ENCODE measurements at places on chromosomes 16 and 17. TPM values are rescaled to one million over a fixed set of nuclear protein-coding genes. Genes with fewer than 3 reads are reported as not detected.

Gene CDT1
- total RNA-seq: 0.71 TPM

Gene KRT33A
- not detected for total RNA-seq

Gene CCL3
- 7.3 TPM for total RNA-seq

Gene TEKT1
- total RNA-seq: not detected

Gene HSPB9
- total RNA-seq: not detected

Gene SMPD3
- total RNA-seq: 0.41 TPM

Gene ALOX12
- total RNA-seq: not detected

DNA sequence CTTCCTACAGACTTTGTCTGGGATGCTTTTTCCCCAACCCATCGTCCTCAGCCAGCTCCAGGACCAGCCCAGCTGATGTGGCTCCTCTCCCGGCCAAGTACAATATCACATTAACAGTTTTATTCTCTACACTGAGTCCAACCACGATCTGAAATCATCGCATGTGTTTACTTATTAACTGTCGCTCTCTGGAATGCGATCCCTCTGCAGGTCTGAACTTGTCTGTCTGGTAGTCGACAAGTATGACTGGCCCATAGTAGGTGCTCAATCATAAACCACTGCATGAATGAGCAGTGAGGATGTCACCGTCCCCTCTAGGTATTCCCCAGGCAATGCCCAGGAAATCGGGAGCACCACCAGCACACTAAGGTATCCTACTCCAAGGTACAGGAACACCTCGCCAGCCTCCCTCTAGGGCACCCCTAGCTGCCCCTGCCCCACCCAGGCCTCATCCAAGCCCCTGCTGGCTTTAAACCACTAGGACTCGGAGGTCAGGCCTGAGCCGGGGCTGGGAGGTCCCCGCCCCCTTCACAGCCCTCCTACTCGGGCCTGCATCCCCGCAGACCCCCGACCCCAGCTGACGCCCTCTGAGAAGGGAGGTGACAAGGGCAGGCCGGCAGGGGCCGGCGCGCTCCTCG is 27.7 kb downstream of the RTN4RL1 start:
- DNase-seq: no peak

DNA sequence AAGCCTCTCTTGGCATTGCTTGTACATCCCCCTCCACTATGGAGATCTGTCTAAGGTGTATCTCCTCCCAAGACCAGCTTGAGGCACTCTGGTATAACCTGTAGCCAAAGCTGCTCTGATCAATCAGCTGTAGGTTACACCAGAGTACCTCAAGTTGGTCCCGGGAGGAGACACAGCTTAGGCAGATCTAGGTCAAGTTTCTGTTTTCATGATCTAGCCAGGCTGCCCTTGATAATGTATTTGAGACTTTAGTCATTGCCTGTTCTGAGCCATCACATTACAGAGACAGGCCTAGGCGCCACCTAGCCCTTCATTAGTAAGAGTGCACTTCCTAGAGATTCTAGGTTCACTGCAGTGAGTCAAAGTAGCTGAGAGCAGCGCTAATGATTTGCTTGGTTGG is 31.4 kb downstream of the ASGR1 start:
- no peak for DNase-seq

DNA sequence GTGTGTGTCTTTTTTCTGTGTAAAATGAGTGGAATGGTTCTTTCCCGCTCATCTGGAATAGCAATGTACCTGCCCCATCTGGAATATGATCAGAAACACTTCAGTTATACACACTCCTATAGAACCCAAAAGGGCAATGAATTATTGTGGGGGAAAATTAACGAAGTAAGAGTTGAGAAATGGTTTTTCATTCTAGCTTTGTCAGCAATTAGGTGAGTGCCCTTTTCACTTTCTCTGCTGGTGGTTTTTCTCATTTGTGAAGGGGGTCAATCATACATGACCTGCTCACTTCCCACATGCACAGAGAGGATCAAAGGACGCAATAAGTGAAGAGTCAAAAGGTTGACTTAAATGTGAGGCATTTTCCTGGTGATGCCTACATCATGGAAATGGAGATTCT is 168.0 kb downstream of the HS3ST3B1 start:
- no peak for DNase-seq

DNA sequence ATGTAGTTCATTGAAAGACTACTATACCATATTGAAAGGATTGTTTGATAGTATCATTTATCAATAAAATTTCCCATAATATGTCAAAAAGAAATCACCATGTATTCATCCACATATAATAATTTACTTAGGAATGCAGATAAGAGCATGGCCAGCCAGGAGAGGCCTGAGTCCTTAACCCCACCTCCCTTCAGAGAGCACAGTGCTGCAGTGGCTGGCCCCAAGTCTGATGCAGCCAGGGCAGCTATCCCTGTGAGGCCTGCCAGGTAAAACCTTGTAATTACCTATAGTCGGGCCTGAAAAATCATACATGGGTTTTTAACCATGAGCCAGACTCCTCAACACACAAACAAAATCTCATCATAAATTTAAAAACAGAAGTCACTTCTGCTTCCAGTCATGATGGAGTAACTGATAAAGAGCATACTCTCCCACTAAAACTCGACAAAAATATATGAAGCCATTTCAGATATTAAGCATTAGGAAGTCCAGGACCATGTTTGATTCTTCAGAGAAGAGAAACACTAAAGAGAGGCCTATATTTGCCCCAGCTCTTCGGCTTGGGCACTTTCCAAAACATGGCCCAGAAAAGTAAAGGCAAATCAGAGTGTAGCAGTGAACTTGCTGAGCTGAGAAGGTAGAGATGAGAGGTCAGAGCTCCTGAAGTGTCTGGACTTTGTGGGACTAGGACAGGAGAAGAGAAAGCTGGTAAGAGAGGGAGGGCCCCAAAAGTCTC is 40.9 kb upstream of the CCNF start:
- DNase-seq: no peak

- no peak for DNase-seq
Measured at GRCh38 chr16:83345846-83346640, 461.7 kb upstream of the HSBP1 start.

GRCh38 chr16:69916462-69916861 is 34.7 kb upstream of the CLEC18A start:
- DNase-seq: no peak

GRCh38 chr17:58534331-58534730 is 19.9 kb upstream of the MTMR4 start:
- no peak for DNase-seq

GRCh38 chr17:36703860-36704266 is 102.5 kb downstream of the MRM1 start:
- DNase-seq: no peak

GRCh38 chr16:23027386-23027785 is 121.9 kb downstream of the USP31 start:
- no peak for DNase-seq

Measured in thoracic aorta (tissue), 2 donors.